ENCODE measurements at places on chromosomes 4 and X.
A peak's percentile ranks its signal among the peaks of the same experiment; 100 is the strongest.

DNA sequence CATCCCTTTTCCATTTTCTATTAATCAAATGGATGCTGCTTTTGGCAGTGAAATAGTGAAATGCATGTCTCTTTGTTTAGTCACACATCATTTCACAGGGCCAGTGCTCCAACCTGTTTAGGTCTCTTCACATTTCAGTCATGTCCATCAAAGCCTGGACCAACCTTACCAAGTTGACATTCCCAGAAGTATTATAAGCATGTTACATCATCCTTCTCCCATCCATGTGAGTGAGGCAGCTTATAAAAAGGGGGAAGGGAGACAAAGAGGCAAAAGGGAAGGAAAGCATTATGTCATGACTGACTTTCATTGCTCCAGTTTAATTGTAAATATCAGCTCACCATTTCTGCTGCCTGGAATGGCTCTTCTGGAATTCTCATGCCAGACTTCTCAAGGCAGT, 94.4 kb downstream of the NWD2 start:
- no peak for DNase-seq

GRCh38 chrX:41563876-41564275, 116.7 kb downstream of the NYX start:
- DNase-seq, result no peak

DNA sequence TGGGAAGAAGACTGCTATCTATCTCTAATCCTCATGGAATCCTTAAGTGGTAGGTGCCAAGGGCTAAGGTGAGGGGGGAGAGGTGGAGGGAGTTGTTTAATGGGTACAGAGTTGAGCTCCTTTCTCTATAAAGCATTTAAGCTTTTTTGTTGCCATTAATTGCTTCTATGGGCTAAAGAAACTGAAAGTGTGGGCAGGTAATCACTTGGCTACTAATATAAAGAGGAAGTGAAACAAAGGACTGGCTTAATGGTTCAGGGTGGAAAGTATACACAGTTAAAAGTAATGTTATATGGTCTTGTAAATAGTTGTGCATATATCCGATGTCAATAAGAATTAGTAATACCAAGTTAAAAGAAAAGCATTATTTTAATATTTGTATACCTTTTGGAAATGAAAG, 83.9 kb downstream of the POLA1 start:
- no peak for DNase-seq

DNA sequence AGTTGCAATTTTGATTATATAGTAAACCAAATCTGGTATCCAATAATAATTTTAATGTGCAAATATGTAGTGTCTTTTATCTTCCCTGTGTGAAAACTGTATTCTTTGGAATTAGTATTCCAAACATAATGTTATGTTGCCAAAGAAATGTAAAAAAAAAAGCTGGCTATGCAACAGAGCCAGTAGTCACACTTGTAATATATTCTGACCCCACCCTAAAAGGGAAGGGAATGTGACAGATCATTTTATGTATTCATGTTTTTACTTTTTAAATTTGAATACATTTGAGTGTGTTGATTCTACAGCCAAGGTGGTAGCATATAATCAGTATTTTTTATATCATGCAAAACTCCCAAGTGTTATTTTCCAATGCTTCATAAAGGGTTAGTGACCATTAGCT, 27.9 kb upstream of the MCUB start:
- no peak for DNase-seq

DNA sequence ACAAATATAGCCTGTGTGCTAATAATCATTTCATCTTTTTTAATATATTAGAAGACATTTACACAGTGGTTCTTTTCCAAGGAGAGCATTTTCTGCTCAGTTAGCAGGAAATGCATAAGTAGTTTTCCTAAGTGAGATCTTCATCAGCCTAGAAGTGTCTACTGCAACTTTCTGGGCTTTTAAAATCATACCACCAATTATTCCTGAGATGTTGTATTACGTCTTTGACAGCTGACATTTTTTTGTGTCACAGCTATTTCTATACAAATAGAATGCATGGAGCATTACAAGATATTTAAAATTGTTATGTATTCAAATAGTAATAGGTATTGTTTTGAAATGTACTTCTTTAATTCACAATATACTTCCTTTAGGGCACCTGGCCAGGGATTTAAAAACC, 158.0 kb downstream of the GRID2 start:
- no peak for DNase-seq

GRCh38 chr4:13546941-13547484, 2.7 kb upstream of the NKX3-2 start:
- no peak for DNase-seq

- peak; percentile 6 for DNase-seq
These were observed 1230.3 kb upstream of the AGA start for GRCh38 chr4:178672512-178672911.

DNA sequence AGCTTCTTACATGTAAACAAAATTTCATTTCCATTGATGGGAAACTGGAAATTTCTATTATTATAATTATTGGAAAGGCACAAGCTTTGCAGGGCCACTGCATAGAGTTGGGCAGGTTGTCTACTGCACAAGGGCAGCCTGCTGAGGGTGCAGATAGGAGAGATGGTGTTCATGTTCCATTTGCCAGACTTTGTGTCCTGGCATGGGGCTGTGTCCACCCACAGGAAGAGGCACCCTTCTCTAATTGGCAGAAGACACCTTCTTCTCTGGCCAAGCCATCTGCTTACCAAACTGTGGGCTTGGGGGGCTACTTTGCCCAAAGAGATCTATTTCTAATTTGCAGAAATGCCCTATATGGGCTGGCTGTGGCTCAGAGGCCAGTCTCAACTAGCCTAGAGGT, 140.7 kb downstream of the GATB start:
- no peak for DNase-seq

DNA sequence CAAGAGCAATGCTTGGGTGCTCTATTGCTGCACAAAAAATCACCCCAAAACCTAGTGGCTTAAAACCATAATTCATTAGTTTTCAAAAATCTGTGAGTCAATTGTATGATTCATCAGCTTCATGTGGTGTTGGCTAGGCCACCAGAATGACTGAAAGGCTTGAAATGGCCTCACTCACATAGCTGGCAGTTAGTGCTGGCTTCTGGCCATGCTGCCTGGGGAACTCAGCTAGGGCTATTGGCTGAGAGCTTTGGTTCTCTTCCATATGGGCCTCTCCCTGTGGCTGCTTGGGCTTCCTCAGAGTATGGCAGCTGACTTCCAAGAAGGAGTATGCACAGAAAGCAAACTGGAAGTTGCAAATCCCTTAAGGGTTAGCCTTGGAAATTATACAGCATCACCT, 3.1 kb upstream of the MTMR1 start:
- peak; percentile 39 for DNase-seq

- DNase-seq, result no peak
These were observed 546.6 kb downstream of the PCDH18 start for GRCh38 chr4:136985683-136986082.

DNA sequence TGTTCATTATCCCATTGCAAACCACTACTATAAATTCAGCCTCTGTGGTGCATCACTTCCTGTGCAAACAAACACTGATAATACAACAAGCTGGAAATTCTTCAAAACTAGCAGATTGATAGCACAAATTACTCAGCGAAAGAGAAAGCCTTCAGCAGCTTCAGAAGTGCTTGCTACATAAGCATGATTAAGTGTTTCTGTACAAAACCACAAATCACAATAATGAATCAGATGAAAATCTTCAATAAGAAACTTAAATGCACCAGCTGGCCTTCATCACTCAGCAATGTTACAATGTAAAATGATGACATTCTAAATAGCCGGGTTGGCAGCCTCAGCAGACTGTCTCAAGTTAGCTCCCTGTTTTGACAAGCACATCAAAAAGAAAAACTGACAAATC, 262.2 kb downstream of the SPOCK3 start:
- DNase-seq, result no peak

DNA sequence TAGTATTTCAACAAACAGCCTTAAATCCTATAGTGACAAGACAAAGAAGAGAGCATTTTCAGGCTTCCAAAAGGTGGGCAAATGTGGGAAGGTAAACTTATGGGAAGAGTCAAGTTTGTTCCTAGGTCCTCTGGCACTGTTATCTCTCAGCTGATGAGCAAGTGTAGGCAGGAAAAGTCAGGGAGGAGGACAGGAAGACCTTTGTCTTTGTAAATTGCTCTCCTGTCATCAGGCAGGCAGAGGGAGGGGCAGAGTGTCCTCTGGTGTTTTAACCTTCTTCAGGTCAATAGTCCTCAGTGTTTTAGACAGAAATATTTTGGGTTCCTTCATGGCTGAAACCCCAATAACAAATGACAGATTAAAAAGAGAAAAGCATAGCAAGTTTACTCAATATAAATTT, 13.5 kb upstream of the GEMIN8 start:
- no peak for DNase-seq

- no peak for DNase-seq
These were observed 25.6 kb downstream of the HSD17B11 start for GRCh38 chr4:87365348-87365747.

DNA sequence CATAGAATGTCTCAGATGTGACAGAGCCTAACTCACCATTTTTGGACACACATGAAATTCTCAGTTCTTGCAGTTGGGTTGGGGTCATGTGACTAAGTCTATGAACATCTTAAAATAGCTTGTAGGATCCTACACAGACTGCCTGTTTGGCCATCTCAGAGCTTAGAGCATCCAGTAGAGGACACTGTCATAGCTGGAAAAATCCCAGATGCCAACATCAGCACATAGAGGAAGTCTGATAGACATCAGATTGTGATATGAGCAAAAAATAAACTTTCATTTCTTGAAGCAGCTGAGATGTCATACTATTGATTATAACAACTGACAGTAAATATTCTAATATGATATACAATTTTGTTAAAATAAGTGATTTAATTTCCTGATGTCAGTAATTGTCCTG, 207.1 kb downstream of the TRAM1L1 start:
- no peak for DNase-seq

GRCh38 chr4:55121246-55121645, 4.1 kb downstream of the KDR start:
- DNase-seq, result no peak

GRCh38 chrX:2542826-2543521, 42.2 kb upstream of the DHRSX start:
- DNase-seq, result no peak

DNA sequence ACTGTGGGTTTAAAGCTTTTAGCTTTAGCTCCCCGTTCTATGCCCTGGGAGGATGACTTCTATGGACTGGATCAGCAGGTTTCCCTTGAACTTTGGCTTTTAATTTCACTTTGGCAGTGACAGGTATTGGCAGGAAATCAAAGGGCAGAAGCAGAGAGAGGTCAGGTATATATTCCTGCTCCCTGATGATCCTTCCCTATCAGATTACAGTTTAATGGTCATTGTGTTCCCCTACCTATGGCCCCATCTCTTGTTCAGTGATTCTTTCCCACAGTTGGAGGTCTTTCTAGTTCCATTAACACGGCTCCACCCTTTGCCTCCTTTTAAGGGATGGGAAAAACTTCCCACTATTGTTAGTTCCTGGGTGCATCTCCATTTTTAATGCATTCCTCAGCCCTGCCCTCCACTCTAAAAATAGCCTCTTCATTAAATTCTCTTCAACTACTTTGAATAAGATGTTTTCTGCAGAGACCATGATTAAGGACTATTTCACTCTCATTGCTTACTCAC, 107.8 kb upstream of the TMEM47 start:
- no peak for DNase-seq

- DNase-seq, result no peak
These were observed 201.8 kb upstream of the GK2 start for GRCh38 chr4:79609817-79610216.

GRCh38 chr4:43496188-43496587, 603.7 kb downstream of the GRXCR1 start:
- DNase-seq, result no peak

GRCh38 chr4:118076958-118077766, 42.9 kb downstream of the NDST3 start:
- peak; percentile 32 for DNase-seq

GRCh38 chr4:54475546-54475945, 182.2 kb upstream of the KIT start:
- DNase-seq, result no peak

GRCh38 chrX:68675571-68675970, 28.1 kb downstream of the STARD8 start:
- DNase-seq, result no peak

DNA sequence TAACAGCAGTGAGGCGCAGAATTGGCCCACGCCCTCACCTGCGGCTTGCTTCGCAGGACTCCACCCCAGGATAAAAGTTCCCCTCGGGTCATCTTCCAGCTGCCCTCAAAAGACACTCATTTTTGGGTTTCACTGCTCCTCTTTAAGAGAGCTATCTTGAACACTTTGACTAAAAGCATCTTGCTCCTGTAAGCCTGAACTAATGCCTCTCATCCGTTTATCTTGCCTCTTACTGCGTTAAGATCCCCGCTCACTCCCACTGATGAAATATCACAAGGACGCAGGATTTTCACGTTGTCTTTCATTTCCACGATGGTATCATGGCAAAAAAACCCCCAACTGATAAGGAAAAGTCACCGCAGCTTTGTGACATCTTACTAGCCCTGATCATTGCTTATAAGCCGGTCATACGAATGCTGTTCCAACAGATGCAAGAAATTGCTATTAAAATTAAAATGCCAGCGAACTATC, 591 bp upstream of the ACSL4 start:
- no peak for DNase-seq

DNA sequence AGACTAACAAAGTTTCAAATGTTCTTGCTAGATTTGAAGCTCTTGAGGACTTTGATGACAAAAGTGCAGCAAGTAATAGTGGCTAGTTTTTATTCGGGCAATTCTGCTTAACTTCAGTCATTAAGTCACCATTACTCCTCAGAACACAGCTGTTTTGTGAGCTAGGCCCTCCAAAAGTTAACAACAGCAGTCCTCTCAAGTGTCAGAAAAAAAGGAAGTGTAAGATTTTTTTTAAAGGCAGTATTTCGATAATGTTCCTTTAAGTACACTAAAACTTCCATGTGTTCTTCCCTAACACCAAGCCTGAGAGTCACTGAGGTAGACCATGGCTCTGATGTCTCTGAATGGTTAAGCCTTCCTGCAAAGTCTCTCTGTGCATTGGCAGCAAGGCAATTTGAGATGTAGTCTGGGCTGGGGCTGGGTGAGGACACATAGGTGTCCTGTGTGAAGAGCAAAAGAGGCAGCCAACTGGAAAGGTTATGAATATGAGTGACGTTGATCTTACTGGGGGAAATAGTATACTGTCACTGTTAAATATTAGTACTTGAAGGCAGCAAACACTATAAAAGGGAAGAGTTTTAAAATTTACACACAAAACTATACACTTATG, 174.0 kb upstream of the MAP3K15 start:
- DNase-seq, result no peak

Measured in HCT116 (cell line).